ENCODE measurements at places on chromosomes 5 and 9.
A peak's percentile ranks its signal among the peaks of the same experiment; 100 is the strongest.

GRCh38 chr5:62369039-62369438, 34.7 kb downstream of the DIMT1 start:
- no peak for DNase-seq

- DNase-seq: no peak
Observed at GRCh38 chr5:52863715-52864290, 76.1 kb downstream of the ITGA1 start.

- DNase-seq: no peak
Observed at GRCh38 chr5:108728566-108729241, 19.0 kb upstream of the FER start.

DNA sequence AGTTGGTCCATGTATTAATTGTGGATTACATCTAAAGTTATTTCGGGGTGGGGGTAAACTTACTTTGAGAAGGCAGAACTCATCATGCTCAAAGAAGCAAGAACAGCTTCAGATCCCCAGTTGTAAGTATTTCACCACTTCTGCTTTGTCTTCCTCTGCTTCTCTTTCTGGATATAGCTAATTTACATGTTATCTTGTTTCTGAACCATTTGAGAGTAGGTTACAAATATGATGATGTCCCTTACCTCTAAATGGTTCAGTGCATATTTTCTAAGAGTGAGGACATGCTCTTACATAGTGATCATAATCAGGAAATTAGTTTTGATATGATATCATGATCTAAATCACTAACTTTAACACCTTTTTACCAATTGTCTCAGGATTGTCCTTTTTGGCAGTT, 11.9 kb downstream of the TRIO start:
- DNase-seq: no peak

DNA sequence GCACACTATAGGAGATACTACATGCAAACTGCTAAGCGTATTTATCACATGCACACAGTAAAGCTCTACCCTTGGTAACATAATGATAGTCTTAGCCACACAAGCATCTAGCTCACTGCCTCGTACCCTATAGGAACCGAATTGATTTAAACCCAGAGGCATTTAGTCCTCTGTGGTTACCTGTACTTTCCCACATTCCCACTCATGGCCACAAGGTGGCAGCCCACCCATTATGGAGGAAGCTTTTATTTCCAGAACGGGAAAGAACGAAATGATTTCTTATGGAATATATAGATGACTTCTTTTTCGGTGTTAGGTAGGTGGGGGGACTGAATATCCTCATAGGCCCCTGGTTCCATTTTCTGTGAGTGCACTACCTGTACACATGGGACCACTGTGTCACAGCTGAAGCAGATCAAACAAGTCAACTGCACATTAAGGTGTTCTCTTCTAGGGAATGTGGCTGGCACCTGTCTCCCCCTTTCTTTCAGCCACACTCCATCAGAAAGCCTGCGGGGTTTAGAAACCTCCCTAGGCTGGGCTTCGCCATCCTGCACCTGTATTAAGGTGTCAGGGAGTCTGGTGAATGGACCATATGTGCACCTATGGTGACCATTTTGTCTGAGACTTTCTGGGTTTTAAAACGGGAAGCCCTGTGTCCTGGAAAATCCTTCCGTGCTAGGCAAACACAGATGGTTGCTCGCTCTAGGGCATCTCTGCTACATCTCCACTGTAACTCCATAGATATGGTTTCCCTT, 313.2 kb downstream of the SLIT3 start:
- peak; percentile 81 for DNase-seq

DNA sequence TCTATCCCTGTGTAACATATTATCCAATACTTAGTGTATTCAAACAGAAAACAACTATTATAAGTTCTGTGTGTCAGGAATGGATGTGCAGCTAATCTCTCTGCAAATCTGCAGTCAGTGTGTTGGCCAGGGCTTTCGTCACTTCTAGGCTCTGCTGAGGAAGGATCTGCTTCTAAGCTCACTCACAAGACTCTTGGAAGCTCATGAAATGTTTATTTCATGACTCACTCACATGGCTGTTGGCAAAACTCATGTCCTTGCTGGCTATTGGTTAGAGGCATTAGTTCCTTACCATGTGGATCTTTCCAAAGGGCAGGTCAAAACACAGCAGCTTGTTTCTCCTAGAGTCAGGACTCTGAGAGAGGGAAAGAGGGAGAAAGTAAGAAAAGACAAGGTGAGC, 367.4 kb upstream of the SMARCA2 start:
- no peak for DNase-seq

GRCh38 chr9:8826281-8826680, 1026.7 kb upstream of the DMAC1 start:
- no peak for DNase-seq

GRCh38 chr5:134370311-134370870, 978 bp upstream of the UBE2B start:
- DNase-seq: no peak

DNA sequence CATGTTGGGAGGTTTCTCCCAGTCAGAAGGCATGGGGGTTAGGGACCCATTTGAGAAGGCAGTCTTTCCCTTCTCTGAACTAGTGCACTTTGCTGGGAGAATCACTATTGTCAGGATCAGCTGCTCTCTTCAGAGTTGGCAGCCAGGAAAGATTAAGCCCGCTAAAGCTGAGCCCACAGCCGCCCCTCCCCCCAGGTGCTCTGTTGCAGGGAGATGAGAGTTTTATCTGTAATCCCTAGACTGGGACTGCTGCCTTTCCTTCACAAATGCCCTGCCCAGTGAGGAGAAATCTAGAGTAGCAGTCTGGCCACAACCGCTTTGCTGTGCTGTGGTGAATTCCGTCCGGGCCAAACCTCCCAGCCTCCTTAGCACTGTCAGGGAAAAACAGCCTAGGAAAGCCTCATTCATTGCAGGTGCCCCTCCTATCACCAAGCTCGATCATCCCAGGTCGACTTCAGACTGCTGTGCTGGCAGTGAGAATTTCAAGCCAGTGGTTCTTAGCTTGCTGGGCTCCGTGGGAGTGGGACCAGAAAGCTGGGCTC, 69.8 kb downstream of the CNTLN start:
- no peak for DNase-seq

DNA sequence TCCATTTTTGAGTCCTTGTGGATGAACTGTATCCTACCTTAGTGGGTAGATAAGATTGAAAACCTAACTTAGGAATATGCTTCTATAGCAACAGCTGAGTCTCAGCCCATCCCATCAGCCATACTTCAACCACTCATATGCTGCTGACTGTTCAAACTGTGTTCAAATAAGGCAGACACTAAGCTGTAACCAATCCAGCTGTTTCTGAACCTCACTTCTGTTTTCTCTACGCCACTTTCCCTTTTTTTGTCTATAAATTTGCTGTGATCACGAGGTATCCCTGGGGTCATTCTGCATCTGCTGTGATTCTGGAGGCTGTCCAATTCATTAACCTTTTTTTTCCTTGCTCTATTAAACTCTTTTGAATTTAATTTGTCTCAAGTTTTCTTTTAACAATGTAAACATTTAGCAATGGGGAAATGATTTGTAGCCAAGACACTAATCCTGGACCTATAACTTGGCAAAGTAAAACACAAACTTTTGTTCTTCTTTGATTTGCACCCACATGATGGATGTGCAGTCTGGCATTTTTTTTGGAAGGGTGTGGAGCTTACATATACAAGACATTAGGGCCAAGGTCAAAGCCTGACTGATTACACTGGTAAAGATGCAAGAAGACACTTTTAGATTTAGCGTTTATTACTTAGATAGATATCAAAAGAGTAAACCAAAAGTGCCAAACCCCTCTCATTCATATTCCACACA, 14.9 kb upstream of the SCGB3A2 start:
- no peak for DNase-seq

DNA sequence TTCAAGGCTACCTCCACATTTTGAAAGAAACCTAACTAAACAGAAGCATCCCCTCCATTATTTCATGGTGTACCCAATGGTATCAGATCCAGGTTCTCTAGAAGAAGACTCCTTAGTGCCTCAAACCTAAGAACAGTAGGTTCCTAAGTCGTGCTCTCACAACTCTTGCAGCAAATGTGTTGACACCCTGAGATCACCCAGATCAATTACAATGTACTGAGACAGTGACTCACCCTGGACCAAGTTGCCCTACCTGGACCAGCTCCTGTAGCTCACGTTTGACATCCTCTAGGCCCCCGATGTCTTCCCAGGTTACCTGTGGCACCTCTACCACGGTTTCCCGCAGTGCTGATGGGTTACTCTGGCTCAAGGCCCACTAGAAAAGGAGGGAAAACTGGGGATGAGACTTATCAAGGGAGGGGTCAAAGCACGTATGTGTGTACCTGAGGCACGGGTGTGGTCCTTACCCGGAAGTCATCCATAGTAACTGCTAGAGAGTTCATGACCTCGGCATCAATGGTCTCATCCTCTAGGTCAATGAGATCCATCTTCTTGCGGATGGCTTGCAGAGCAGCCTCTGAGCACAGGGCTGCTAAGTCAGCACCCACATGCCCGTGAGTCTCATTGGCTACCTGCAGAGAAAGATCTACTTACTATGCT, 11.7 kb downstream of the VCP start:
- no peak for DNase-seq

GRCh38 chr5:165525271-165525670, 2019.9 kb downstream of the MAT2B start:
- DNase-seq: no peak

GRCh38 chr5:155098433-155098832, 84.9 kb downstream of the KIF4B start:
- DNase-seq: no peak

DNA sequence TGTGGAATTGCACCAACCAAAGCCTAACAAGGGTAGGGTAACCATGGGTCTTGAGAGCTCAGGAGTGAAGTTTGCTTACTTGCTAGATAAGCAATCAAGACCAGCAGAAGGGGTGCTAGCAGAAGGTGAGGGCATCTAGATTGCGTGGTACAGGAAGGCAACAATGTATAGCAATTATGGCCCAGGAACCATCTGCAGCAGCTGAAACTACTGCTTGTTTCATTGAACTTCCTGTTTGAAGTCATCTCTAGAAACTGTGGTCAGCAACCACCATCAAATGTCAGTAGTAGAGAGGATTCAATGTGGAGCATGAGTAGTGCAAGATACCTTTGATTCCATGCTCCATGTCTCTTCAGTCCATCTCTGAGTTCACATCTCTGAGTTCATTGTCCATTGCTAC, 462.1 kb upstream of the GRAMD2B start:
- DNase-seq: no peak

DNA sequence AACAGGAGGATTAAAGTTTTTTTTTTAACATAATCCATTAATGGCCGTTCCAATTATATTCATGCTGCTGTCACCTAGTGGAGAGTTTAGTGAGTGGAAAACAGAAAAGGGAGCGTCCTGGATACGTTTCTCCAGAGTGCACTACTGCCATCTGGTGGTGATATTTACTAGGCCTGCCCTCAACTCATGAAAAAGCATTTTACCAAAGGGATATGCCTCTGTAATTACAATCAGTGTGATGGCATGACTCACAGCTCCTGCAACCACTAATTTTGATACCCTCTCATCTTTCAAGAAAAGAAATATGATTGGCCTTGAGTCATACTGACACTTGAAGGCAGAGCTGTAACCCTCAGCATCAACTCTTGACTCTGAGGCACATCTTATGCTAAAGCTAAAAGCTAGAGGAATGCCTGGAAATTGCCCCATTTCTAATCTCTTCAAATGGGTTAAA, 20.1 kb downstream of the MINAR2 start:
- peak; percentile 81 for DNase-seq

GRCh38 chr9:104982543-104982942, 54.6 kb upstream of the ABCA1 start:
- no peak for DNase-seq

DNA sequence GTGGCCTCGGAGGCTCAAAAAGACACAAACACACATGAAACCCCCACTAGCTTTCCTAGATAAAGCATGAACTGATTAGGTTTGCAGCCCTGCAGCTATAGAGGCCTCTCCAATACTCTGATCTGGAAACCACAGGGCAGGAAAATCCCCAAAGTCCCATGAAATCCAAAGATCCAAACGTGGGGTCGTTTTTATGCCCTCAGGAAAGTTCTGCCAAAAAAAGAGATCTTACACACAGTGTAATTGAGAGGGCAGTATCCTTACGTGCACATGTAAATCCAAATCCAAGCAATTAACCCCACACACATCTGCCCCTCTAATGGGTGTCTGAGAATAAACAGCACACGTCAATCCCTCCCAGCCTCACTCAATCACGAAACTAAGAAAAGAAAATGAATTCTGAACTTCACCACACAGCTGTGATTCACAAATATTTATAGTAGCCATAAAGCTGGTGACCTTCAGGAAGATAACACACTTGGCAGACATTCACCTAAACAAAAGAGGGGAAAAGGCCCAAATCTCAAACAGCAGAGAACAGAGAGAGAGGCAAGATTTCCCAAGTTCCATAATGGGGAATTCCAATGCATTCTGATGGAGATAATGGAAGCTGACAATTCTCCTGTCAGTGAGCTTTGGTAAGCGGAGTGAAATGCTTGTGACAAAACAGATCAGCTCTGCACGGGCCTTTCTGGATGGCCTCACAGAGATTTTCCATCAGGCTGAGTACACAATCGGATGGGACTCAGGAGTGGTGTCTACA, 114.2 kb downstream of the SEMA5A start:
- no peak for DNase-seq

GRCh38 chr5:3475674-3476073, 120.0 kb upstream of the IRX1 start:
- no peak for DNase-seq

DNA sequence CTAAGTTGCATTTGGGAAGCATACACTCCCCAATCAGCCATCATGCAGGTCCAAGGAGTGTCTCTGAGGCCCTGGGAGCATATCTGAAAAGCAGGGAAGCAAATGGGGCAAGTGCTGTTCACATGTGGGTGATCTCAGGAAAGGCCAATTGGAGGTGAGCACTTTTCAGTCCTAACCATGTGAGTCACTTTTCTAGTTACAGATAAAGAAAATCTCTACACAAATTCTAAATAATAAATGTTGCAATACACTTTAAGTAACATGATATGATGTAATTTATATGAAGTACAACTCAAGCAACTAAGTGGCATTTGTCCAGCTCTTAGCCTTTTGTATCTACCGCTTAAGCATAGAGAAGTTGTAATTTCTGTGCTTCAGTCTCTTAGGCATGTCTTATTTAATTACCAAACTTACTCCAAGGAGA, 18.4 kb downstream of the ADAMTS16 start:
- no peak for DNase-seq

GRCh38 chr9:91837981-91838731, 111.9 kb downstream of the ROR2 start:
- DNase-seq: no peak

- no peak for DNase-seq
Observed at GRCh38 chr5:153539983-153540382, 49.5 kb downstream of the GRIA1 start.

DNA sequence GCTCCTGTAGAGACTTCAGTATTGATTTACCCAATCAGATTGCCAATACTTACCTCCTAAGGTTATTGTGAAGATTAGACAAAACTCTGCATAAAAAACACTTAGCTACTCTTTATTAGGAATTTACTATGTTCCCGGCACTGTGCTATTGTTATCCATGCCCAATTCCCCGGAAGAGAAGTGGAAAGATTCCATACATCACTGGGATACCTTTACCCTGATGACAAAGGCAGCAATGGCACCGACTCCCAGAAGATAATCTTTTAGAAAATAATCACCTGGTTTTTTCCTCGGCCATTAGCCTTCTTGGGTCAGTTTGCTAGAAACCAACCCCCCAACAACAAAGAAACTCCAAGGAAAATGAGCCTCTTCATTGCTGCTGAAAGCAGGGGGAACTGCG, 226.0 kb downstream of the SNX18 start:
- DNase-seq: no peak
